Left cardiac atrium (tissue), 4 donors: ENCODE measurements at places on chromosomes 5 and 9. TPM values are rescaled to one million over a fixed set of nuclear protein-coding genes. Genes with fewer than 3 reads are reported as not detected.

Gene WDR38
- total RNA-seq, result not detected

Gene PCSK1
- 0.41 TPM for total RNA-seq

Gene TOPORS
- total RNA-seq, result 8.5 TPM

Gene TNFAIP8
- total RNA-seq, result 8.6 TPM

Gene ABLIM3
- 106 TPM for total RNA-seq

Gene NAIF1
- total RNA-seq, result 6.1 TPM

Gene ORM2
- not detected for total RNA-seq

Gene CEP120
- total RNA-seq, result 10.3 TPM

Gene PFN3
- total RNA-seq, result not detected

Gene TYRP1
- total RNA-seq, result 31.0 TPM

Gene GOLGA1
- 18.9 TPM for total RNA-seq

Gene ZBED3
- 9.7 TPM for total RNA-seq

Gene NXNL2
- total RNA-seq, result not detected

Gene ECSCR
- 21.6 TPM for total RNA-seq

Gene PCDHB13
- total RNA-seq, result 5.3 TPM

Gene SOHLH1
- total RNA-seq, result not detected

Gene FOXD4
- total RNA-seq, result not detected

Gene INSL4
- not detected for total RNA-seq

Gene SHC3
- total RNA-seq, result 2.7 TPM

Gene SNX30
- 4.6 TPM for total RNA-seq
